T-helper 17 cell (primary cell): ENCODE measurements at places on chromosomes 5 and 9. TPM values are rescaled to one million over a fixed set of nuclear protein-coding genes. Genes with fewer than 3 reads are reported as not detected.

The CNTLN gene
- total RNA-seq, result 0.40 TPM

The LMAN2 gene
- 75.5 TPM for total RNA-seq

The ROR2 gene
- total RNA-seq, result 0.37 TPM

The ST6GALNAC4 gene
- total RNA-seq, result 22.1 TPM

The ADAM19 gene
- total RNA-seq, result 140 TPM

The ANKRD18B gene
- total RNA-seq, result 1.2 TPM

The MZB1 gene
- 2.2 TPM for total RNA-seq

The KIAA0825 gene
- total RNA-seq, result 2.6 TPM

The PELO gene
- total RNA-seq, result 8.1 TPM

The FOXD4L5 gene
- total RNA-seq, result not detected

GRCh38 chr5:177040814-177041420 is 18.4 kb downstream of the ZNF346 start:
- H3K27me3 ChIP-seq, result no peaks in the 10 kb centered on the region
- no peak for DNase-seq
- peak overlapping the region; percentile 29 for H3K27ac ChIP-seq
- peaks cover 12% of the 10 kb centered on the region for H3K36me3 ChIP-seq

DNA sequence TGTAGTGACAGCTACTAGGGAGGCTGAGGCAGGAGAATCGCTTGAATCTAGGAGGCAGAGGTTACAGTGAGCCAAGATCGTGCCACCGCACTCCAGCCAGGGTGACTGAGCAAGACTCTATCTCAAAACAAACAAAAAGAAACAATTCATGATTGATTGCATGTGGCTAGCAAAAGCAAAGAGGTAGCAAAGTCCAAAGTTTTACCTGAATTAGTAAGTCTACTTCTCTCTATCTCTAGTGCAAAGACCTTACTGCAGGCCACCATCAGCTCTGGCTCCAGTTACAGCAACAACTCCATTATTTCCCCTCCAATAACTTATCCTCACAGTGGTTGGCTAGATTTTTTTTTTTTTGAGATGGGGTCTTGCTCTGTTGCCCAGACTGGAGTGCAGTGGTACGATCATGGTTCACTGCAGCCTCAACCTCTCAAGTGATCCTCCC is 6.2 kb upstream of the SAR1B start:
- H3K27ac ChIP-seq, result no peak overlapping the region
- H3K27me3 ChIP-seq, result no peaks in the 10 kb centered on the region
- no peaks in the 10 kb centered on the region for H3K36me3 ChIP-seq
- no peak for DNase-seq
- peaks cover 8% of the 10 kb centered on the region for H3K4me1 ChIP-seq

DNA sequence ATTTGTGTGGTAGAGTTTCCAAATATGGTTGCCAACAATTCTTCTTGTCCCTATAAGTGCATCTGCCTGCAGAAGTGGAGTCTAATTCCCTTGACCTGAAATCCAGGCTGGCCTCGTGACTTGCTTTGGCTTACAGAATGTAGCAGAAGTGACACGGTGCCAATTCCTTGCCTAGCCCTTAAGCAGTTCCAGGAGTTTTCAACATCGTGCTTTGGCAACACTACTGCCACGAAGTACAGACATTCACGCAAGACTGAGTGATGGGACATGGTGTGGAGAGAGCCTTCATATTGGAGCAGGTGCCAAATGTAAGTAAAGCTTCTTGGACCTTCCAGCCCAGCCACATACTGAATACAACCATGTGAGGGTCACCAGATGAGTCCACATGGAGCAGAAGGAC is 92.9 kb upstream of the NEK6 start:
- H3K4me1 ChIP-seq, result no peaks in the 10 kb centered on the region
- no peak for DNase-seq
- H3K36me3 ChIP-seq, result peaks cover 3% of the 10 kb centered on the region
- no peak overlapping the region for H3K27ac ChIP-seq

DNA sequence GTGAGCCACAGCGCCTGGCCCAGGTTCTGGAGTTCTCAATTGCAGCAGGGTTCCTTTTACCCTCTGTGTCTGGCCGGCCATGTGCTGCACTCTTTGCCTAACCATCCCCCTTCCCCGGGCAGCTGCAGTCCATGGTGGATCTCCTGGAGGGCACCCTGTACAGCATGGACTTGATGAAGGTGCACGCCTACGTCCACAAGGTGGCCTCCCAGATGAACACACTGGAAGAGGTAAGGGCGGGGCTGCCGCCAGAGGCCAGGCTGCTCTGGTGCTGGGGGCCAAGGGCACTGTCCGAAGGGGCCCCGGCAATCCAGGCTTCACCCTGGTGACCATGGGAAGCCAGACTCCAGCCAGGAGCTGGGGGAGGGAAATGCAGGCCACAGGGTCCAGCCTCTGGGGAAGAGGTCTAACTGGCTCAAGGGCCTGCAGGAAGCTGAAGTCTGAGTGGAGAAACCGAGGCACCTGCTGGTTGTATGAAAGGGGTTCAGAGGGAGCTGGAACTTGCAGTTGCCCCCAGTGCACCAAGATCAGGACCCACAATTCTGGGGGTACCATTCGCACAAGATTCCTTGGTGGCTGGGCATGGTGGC is 18.1 kb downstream of the OLFML2A start:
- H3K27me3 ChIP-seq, result peaks cover 29% of the 10 kb centered on the region
- H3K27ac ChIP-seq, result no peak overlapping the region
- no peak overlapping the region for H3K4me3 ChIP-seq
- H3K4me1 ChIP-seq, result no peaks in the 10 kb centered on the region
- no peak for DNase-seq

GRCh38 chr5:150514708-150515211 is 6.8 kb downstream of the NDST1 start:
- DNase-seq, result no peak
- no peak overlapping the region for H3K27ac ChIP-seq
- no peak overlapping the region for H3K4me3 ChIP-seq
- H3K4me1 ChIP-seq, result no peaks in the 10 kb centered on the region

DNA sequence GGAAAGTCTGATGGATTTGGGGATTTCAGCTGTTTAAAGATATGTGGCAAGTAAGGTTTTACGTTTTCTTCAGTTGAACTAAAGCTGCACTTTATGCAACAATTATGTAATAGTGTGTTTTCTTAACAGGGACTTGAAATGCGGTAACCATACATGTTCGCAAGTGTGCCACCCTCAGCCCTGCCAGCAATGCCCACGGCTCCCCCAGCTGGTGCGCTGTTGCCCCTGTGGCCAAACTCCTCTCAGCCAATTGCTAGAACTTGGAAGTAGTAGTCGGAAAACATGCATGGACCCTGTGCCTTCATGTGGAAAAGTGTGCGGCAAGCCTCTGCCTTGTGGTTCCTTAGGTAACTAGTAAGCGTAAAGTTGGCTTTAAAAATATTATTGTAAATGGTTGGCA is 28.5 kb downstream of the NFX1 start:
- peaks cover 2% of the 10 kb centered on the region for H3K4me1 ChIP-seq
- no peaks in the 10 kb centered on the region for H3K27me3 ChIP-seq
- peaks cover 20% of the 10 kb centered on the region for H3K36me3 ChIP-seq
- no peak overlapping the region for H3K4me3 ChIP-seq
- H3K27ac ChIP-seq, result peak overlapping the region; percentile 27

DNA sequence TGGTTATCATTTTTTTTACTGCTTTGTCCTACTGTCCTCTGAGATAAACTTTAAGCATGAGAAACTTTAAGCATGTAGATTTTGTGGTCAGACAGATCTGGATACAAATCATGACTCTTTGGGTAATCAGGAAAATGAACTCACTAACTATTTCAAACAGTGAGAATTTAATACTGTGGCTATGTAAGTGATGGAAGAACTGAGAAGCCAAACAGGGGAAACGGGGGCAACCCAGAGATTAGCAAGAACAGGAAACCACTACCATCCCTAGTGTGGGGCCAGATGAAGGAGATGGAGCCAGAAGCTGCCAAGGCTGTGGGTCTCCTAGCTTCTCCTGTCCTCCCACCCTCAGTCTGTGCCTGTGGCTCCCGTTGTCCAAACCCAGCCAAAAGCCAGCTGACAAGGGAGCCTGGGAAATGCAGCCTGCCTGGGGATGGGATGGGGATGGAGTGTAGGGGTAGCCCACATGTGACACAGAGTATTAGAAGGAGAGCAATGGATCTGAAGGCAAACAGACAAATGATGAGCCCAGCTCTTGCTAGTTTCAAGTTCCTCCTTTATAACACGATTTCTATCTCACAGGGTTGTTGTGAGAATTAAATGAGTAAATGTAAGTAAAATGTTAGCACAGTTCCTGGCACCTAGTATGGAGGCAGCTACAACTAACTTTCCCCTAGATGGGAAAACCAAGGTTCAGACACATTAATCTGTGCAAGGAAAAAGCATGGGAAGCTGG is 27.7 kb upstream of the CDC23 start:
- H3K4me3 ChIP-seq, result peak overlapping the region; percentile 62
- H3K4me1 ChIP-seq, result peaks cover 14% of the 10 kb centered on the region
- H3K36me3 ChIP-seq, result peaks cover 5% of the 10 kb centered on the region
- H3K27ac ChIP-seq, result no peak overlapping the region

DNA sequence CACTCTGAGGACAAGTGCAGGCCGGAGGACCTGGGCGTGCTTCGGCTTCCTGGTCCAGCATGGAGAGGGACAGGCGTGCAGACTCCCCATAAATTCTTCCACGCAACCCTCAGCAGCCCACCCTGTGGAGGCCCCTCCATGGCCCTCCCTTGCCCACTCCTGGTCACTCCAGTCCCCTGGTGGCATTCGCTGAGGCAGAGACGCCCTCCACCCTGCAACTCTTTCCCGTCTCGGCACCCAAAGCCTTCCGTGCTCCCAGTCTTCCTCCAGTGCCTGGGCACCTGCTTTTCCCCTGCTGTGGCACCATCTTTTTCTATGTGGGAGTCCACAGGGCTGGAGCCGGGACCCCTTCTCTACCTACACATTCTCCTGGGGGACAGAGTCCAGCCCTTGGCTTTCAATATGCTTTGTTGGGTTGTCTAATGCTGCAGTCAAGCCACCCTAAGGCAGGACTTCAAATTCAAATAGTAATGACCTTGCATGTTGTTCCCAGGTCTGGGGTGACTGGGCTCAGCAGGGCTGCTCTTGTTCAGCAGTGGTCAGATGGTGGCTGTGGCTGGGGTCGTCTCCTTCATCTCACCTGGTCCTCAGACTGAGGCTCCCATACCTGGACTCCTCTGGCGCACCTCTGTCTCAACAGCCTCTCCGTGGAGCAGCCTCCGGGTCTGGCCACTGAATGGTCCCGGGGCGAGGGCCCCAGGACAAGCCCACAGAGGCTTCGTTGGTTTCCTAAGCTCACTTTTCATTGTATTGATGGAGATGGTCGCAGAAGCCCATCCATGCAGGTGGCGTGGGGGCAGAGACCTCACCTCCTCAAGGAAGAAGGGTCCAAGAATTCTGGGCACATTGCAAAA is 15.2 kb downstream of the MRPL36 start:
- no peak overlapping the region for H3K4me3 ChIP-seq
- DNase-seq, result no peak
- H3K27ac ChIP-seq, result peak overlapping the region; percentile 34
- peaks cover 11% of the 10 kb centered on the region for H3K4me1 ChIP-seq

GRCh38 chr5:68953875-68954617 is 139.8 kb upstream of the SLC30A5 start:
- no peaks in the 10 kb centered on the region for H3K36me3 ChIP-seq
- H3K4me1 ChIP-seq, result no peaks in the 10 kb centered on the region
- DNase-seq, result no peak
- H3K4me3 ChIP-seq, result no peak overlapping the region

GRCh38 chr5:82586181-82586580 is 308.0 kb upstream of the RPS23 start:
- H3K4me1 ChIP-seq, result no peaks in the 10 kb centered on the region
- H3K36me3 ChIP-seq, result peaks cover 2% of the 10 kb centered on the region
- no peaks in the 10 kb centered on the region for H3K27me3 ChIP-seq
- H3K27ac ChIP-seq, result no peak overlapping the region
- no peak for DNase-seq

DNA sequence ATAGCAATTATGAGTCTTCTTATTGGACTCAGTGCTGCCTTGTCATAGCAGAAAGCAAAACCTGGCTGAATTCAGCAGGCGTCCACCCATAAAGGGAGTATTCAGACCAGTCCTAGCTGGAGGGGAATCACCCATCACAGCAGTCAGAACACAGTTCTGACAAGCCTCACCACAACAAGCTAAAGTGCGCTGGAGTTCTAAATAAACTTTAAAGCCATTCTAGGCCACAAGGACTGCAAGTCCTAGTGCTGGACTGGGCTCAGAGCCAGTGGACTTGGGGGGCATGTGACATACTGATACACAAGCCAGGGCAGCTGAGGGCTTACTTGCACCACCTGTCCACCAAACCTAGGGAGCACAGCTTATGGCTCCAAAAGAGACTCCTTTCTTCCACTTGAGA is 115.3 kb upstream of the PCSK5 start:
- H3K27ac ChIP-seq, result no peak overlapping the region
- no peaks in the 10 kb centered on the region for H3K27me3 ChIP-seq
- no peaks in the 10 kb centered on the region for H3K36me3 ChIP-seq
- DNase-seq, result no peak

DNA sequence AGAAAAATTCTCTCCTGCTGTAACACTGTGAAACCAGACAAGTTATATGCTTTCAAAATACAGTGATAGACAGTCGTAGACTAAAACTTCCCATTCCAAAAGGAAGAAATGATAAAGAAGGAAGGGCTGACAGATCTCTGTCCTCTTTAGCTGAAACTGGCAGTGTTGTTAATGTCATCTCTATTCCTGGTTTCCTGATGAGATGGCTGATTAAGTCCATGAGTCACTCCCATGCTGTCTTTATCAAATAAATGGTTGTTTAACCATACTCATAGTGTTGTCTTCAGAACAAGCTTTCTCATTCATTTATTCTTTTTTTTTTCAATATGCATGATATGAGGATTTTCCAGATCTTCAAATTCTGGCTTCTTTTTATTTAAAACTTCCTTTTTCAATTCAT is 952.2 kb upstream of the WWC1 start:
- H3K27me3 ChIP-seq, result no peaks in the 10 kb centered on the region
- no peaks in the 10 kb centered on the region for H3K36me3 ChIP-seq
- no peak overlapping the region for H3K27ac ChIP-seq

DNA sequence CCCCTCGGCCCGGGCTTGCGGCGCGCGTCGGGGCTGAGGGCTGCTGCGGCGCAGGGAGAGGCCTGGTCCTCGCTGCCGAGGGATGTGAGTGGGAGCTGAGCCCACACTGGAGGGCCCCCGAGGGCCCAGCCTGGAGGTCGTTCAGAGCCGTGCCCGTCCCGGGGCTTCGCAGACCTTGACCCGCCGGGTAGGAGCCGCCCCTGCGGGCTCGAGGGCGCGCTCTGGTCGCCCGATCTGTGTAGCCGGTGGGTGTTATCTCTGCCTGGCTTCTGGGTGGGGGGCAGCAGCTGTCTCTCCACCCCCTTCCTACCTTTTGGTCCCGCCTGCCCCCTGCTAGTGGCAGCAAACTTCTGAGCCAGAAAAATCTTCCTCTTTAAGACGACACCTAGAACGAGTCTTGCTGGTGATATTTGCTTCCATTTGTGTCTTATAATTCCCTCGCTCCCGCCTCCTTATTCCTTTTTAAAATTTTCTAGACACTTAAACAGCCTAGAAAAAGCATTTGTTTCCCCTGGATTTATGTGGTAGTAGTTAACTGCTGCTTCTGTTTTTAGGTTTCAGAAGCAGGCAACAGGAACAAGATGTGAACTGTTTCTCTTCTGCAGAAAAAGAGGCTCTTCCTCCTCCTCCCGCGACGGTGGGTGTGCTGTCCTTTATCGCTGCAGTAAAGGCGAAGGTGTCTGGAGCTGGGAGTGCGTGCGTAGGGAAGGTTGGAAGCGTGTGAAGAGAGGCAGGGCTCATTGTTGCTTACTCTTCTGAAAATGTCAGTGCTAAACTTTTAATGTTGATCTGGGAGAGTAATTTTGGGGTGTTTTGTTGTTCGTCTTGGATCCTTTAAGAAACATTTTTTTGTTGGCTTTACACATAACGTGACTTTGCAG is 554 bp downstream of the JAK2 start:
- peaks cover 23% of the 10 kb centered on the region for H3K4me1 ChIP-seq
- peak overlapping the region; percentile 94 for H3K27ac ChIP-seq
- H3K4me3 ChIP-seq, result peak overlapping the region; percentile 99
- H3K36me3 ChIP-seq, result peaks cover 3% of the 10 kb centered on the region
- no peaks in the 10 kb centered on the region for H3K27me3 ChIP-seq
